ENCODE measurements at places on chromosomes 5 and 9.

DNA sequence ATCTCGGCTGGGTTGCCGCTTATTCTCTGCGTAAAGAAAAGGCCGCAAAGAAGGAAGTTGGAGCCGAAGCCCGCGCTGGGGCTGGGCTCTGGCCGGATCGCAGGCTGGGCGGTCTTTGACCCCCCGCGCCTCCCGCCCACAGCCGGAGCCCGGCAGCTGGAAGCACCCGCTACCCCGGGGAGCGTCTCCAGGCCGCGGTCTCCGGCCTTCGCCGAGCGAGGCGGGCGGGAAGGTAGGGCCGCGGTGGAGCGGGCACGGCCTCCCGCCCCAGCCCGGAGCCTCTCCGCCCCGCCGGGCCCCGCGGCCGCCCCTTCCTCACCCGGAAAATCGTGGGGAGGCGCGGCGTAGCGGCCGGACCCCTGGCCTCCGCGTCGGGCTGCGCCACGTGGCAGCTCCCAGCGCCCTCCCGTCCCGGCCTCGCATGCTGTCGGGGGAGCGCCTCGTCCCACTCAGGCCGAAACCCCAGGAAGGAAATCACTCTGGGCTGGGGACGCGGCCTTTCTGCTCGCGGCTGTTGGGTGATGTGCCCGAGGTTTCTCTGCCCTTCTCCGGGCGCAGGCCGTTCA is 12.0 kb downstream of the FOXD1 start:
- DNase-seq: no peak

DNA sequence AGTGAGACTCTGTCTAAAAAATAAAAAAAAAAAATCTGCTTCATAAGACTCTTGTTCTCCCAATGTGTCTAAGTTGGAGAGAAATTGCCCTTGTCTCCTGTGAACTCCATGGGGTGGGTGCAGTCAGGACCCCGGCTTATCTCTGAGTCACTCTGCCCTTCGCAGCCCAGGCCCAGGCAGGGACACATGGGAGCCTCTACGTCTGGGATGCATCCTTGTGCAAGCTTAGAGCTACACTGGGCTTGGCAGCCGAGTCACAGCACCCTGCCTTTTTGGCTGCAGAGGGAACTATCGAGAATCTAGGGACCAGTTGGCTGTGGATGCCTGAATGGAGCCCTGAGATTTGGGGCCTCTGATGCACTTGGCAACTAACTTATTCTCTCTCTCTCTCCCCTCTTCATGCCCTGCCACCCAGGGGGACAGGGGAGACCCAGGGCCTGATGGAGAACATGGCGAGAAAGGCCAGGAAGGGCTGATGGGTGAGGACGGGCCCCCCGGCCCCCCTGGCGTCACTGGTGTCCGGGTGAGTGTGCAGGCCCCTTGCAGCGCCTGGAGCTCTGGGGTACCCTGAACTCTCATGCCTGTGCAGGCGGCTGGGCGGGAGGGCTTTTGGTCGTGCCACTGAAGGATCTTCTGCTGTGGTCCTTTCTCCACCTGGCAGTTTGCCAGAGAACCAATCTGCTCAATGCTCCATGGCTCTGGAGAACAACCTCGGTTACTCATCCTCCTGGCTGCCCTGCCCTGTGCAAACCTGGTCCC is 47.5 kb upstream of the ORM1 start:
- DNase-seq: no peak

GRCh38 chr9:123063177-123063598 is 29.7 kb downstream of the GPR21 start:
- no peak for DNase-seq

DNA sequence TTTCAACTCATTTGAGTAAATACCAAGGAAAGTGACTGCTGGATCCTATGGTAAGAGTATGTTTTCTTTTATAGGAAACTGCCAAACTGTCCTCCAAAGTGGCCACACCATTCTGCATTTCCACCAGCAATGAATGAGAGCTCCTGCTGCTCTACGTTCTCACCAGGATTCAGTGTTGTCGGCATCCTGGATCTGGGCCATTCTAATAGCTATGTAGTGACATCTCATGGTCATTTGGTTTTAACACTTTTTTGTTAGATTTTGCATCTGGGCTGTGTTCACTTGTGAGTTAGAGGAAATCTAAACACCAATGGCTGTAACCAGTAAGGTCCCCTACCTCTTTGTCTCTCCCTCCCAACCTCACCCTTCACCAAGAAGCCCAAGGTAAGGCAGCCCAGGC is 115.9 kb downstream of the ATPSCKMT start:
- DNase-seq: no peak

GRCh38 chr9:99027443-99027842 is 77.5 kb upstream of the TGFBR1 start:
- DNase-seq: no peak

- no peak for DNase-seq
These were observed 154.8 kb upstream of the LHFPL2 start for GRCh38 chr5:78803353-78803752.

DNA sequence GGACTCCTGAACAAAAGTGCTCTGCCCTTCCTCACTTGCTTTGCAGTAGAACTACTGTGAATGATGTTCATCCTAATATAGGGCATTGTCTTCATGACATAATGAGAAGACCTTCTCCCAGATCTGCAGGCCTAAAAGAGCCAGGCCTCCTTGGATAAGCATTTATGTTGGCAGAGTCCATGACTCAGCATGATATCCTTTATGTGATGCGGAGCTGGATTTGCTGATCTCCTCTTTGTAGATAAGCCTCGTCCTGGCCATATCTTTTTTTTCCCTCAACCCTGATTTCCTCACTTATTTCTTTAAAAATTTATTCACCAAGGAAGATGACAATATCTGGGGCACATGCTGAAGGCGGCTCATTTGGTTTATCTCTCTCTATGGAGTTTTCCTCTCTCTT is 62.4 kb upstream of the TAS2R1 start:
- DNase-seq: no peak

DNA sequence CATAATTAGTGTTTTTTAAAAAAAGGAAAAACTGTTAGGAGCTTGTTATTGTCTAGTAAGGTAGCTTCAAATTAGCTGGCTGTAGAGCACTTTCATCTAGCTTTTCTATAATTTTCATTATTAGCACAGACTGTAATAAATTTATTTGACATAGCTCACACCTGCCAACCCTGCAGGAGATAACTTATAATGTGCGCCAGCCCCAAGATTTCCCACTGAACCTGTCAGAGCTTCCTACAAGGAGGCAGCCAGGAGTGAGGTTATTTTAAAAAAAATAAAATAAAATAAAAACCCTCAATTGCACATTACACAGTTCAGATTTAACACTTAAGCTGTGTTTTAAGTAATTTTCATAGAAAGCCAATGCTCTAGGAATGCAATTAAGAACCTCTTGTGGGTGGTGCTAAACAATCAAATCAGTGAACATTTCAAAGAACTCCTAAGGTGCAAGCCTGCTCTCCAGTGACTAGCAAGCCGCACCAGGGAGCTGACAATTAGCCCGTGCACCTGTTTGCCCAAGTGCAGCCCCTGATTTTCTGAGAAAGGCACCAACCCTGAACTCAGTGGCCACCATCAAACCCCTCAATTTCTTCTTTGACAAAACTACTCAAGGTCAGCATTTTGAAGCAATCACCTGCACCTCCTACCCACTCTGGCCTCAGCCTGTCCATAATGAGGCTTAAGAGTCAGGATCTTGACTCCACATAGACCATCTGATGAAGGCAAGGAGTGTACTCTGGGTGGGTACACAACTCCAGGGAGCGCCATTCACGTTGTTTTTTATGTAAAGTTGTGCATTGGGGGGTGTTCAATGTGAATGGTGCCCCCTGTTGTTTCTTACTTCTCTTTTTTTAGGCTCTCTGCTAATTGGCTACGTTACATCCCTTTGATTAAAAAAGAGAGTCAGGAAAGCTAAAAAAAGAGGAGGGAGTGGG is 385.3 kb upstream of the WWC1 start:
- no peak for DNase-seq

DNA sequence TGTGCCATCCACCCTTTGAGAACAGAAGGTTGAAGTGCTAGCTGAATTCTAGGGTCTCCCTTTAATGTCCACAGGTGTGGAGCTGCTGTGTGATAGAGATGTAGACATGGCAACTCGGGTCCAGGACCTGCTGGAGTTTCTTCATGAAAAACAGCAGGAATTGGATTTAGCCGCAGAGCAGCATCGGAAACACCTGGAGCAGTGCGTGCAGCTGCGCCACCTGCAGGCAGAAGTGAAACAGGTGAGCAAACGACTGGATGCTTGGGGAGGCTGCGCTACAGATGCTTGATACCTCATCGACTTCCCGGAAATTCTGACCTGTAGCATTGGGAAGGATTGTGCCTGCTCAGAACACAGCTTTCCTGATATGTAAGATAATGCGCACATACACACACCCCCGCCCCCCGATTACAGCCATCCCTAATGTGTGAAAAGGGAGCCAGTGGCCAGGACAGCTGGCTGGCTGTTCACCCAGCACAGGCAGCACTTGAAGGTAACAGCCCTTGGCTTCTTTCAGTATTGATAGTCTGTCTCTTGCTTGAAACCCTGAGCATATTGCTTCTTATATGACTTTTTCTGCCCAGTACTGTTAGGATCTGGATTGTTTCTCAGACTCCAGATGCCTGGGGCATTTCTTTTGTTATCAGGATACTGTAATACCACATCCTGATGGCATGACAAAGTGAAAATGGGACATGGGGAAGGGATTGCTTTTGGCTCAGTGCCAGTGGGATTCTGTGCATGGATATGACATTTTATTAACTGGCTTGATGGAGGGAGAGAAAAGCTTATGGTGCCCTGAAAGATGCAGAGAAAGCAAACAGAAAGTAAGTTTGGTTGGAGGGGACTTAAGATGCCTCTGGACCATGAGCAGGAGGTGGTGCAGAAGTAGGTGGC is 216.8 kb upstream of the OTULINL start:
- DNase-seq: peak; percentile 3

DNA sequence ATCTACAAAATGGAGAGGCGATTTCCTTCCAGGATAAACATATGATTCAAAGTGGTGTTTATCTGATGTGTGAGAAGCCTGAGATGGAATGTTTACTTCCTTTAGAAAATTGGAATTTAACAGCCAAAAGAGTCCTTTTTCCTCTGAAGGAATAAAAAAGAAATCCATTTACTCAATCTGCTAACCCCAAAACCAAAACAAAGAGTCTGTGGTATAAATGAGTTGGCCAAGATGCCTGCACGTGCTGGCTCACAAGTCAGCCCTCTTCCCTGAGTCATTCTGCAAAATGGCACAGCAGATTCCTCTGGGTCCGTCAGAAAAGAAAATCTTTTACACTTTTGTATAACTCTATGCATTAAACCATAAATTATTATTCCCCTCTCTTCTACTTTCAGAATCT is 60.8 kb downstream of the EBF1 start:
- DNase-seq: no peak

Measured in NCI-H1092 treated with DMSO at 0.1 percent for 48 hours (cell line).